ENCODE measurements at places on chromosomes 12 and 14. TPM values are rescaled to one million over a fixed set of nuclear protein-coding genes. Genes with fewer than 3 reads are reported as not detected.
A peak's percentile ranks its signal among the peaks of the same experiment; 100 is the strongest.

DNA sequence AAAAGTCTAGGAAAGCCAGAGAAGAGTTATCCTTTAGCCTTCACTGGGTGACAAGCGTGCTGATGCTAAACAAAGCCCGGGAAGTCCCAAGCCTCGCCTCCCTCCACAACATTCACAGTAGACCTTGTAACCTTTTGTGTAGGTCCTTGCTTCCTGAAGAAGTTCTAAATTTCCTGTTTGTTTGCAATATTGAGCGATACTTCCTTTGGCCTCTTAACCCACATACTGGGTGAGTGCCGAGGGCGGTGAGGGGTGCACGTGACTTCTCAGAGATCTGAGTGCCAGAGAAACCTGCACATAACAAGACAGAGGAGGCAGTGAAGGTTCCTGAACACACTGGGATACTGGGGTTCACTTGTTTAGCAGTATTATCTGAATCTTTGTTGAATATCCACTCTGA is 134.3 kb downstream of the PLXNC1 start:
- DNase-seq: peak; percentile 50

- no peak for DNase-seq
Observed at GRCh38 chr12:50537538-50537919, 32.7 kb downstream of the DIP2B start.

DNA sequence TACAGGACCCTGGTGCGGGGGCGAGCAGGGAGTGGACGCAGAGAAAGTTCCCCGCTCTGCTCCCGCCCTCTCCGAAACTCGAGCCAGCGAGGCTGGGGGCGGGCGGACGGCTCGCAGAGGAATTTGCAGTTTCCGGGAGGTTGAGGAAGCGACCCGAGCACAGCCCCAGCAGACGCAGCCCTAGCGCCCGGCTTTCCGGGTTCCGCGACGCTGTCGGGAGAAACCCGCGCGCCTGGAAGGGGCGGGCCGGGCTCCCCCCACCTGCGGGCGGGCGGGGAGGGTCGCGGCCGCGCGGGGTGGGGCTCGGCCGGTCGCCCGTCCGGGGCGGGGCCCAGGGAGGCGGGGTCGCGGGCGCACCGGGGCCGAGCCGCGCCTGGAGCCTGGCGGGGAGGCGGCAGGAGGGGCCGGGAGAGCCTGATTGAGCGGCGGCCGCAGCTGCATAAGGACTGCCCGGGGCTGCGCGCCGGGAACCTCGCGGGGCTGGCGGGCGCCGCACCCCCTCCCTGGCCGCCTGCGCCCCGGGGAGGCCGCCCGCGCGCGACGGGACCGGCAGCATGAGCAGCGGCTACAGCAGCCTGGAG is at the start of gene RASSF3:
Gene RASSF3 (plus strand): TSS at position 417 of the 581 bp plus-strand sequence. CDS start 138 bp downstream, at position 555.
- peak; percentile 87 for DNase-seq

Gene INSM2
- total RNA-seq: not detected

DNA sequence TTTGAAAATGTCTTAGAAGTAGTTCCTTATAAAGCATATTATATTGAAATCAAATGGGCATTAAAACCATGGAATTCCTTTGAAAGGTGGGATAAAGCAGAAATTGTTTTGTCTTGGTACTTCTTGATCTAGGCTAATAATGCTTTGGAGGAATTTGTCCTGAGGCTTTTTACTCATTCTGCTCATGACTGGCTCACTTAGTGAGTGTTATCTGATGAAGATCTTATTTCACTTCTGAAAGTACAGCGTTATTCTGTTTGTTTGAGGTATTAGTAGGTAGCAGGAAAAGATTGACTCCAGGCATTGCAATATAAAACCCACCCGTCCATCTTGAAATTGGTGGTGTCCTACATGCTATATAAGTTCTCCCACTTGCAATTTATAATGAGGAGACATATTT is 5.5 kb downstream of the C12orf71 start:
- DNase-seq: no peak

GRCh38 chr12:46430340-46430948 is 57.9 kb upstream of the SLC38A2 start:
- DNase-seq: peak; percentile 24

- no peak for DNase-seq
Observed at GRCh38 chr14:71752111-71752738, 180.0 kb upstream of the RGS6 start.

- no peak for DNase-seq
Observed at GRCh38 chr14:87745507-87746118, 247.4 kb downstream of the GALC start.

Gene LTBP2
- total RNA-seq: 0.45 TPM

DNA sequence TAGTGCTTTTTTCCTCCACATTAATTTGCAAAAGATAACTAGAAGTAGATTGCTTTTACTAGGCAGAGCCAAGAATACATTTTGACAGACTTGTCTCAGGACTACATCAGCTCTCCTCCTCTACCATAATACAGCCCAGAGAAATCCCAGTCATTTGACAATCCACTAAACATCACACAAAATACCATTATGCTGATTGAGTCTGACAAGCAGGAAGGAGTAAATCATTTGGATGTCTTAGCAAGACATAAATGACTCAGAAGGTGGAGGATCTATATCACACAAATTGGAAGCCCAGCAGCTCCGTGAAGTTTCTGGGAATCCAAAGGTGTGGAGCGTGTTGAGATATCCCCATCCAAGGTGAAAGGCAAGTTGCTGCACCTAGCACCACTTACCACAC is 75.4 kb upstream of the FKBP4 start:
- no peak for DNase-seq

Gene GPR162
- total RNA-seq: not detected

GRCh38 chr14:69048456-69048855 is 69.4 kb upstream of the ACTN1 start:
- DNase-seq: peak; percentile 12

Gene TAS2R7
- total RNA-seq: not detected

GRCh38 chr12:83150465-83151189 is 463.9 kb downstream of the TMTC2 start:
- DNase-seq: no peak

GRCh38 chr12:90969346-90969745 is 14.4 kb upstream of the CCER1 start:
- DNase-seq: no peak

GRCh38 chr12:70549340-70550179 is 87.7 kb downstream of the PTPRB start:
- no peak for DNase-seq

- no peak for DNase-seq
Observed at GRCh38 chr14:33432407-33433023, 493.8 kb downstream of the NPAS3 start.

Gene KCNC2
- not detected for total RNA-seq

- DNase-seq: no peak
Observed at GRCh38 chr12:14418451-14418890, 53.0 kb downstream of the ATF7IP start.

Gene POU6F1
- total RNA-seq: 31.7 TPM

- no peak for DNase-seq
Observed at GRCh38 chr12:25725470-25725869, 172.4 kb upstream of the LMNTD1 start.

GRCh38 chr14:103500148-103500990 is 22.3 kb downstream of the CKB start:
- DNase-seq: peak; percentile 84

Gene OTOGL
- not detected for total RNA-seq

- DNase-seq: no peak
Observed at GRCh38 chr12:120822832-120823503, 81.2 kb downstream of the SPPL3 start.

DNA sequence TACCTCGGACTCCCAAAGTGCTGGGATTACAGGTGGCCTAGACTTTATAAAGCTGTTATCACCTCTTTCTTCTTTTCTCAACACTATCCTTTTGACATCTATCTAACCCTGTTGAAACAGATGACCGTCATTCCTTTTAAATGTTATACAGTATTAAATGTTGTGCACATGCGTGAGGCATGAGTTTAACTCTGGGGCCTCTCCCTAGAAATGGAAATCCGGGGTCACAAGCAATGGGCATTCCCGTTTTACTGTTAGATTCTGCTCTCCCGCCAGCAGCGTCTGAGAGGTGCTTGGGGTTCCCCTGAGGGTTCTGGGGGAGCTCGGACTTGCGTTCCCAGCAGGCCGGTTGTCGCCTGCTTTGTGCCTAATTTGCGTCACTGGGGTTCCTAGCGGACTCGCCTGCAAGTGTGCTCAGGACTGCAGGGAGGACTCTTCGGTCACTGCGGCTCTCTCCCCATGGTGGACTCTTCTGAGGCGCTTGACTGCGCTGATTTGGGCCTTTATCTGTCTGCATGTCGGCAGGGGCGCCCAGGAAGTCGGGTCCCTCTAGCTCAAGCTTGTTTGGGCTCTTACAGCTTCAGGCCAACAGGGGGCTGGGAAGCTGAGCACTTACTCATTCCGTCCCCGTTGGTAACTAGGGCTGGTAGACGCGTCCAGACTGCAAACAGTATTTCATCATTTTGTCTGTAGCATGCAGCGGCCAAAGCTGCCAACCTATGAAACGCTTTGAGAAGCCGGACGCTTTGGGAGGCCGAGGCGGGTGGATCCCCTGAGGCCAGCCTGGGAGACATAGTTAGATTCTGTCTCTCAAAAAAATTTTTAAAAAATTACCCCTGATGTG is 1.2 kb upstream of the RAN start:
- peak; percentile 41 for DNase-seq

- DNase-seq: no peak
Observed at GRCh38 chr12:46516933-46517578, 144.5 kb upstream of the SLC38A2 start.

All from CD4-positive, alpha-beta T cell (primary cell).